ENCODE measurements at places on chromosomes 16 and 17.

DNA sequence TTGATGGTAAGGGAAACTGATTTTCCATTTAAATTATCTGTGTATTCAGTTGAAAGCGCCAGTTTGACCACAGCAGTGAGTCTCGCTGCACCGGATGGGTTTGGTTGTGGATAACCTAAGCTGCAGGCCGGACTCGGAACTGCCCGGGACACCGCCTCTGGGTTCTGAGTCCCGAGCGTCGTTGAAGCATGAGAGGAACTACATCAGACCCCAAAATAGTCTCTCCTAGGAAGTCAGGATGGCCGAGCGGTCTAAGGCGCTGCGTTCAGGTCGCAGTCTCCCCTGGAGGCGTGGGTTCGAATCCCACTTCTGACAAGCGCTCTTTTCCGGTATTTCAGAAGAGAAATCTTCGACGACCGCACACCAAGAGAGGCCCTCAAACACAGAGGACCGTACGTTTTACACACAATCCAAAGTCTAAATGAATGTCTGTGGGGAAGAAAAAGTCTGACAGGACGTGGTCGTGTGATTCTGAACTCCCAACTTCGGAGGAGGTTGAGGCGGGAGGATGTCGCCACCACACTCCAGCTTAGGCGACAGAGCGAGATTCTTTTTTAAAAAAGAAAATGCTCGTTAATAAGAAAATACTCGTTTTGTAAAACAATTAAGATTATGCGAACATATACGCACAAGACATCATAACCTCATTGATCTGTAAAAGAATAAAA, 15.4 kb upstream of the PLLP start:
- DNase-seq = peak; percentile 94
- no peaks in the 10 kb centered on the region for H3K36me3 ChIP-seq
- peaks cover 2% of the 10 kb centered on the region for H3K27me3 ChIP-seq
- H3K27ac ChIP-seq = no peak overlapping the region

- peaks cover 45% of the 10 kb centered on the region for H3K4me1 ChIP-seq
- no peaks in the 10 kb centered on the region for H3K27me3 ChIP-seq
- H3K4me3 ChIP-seq = no peak overlapping the region
- no peak overlapping the region for H3K27ac ChIP-seq
- no peak for DNase-seq
- H3K36me3 ChIP-seq = peaks cover 17% of the 10 kb centered on the region
Measured at GRCh38 chr16:31452631-31453106, 6.6 kb upstream of the ARMC5 start.

- no peak for DNase-seq
- H3K27ac ChIP-seq = no peak overlapping the region
- H3K36me3 ChIP-seq = no peaks in the 10 kb centered on the region
- H3K27me3 ChIP-seq = no peaks in the 10 kb centered on the region
- H3K4me1 ChIP-seq = no peaks in the 10 kb centered on the region
- H3K4me3 ChIP-seq = no peak overlapping the region
Measured at GRCh38 chr16:72189865-72190371, 18.0 kb upstream of the PMFBP1 start.

- no peak overlapping the region for H3K27ac ChIP-seq
- no peaks in the 10 kb centered on the region for H3K4me1 ChIP-seq
- no peaks in the 10 kb centered on the region for H3K36me3 ChIP-seq
- H3K4me3 ChIP-seq = no peak overlapping the region
- no peaks in the 10 kb centered on the region for H3K27me3 ChIP-seq
Measured at GRCh38 chr16:59899940-59900339, 1165.8 kb upstream of the GOT2 start.

- H3K36me3 ChIP-seq = no peaks in the 10 kb centered on the region
- no peaks in the 10 kb centered on the region for H3K27me3 ChIP-seq
- no peak for DNase-seq
- H3K4me3 ChIP-seq = no peak overlapping the region
- H3K27ac ChIP-seq = no peak overlapping the region
Measured at GRCh38 chr16:67976205-67976604, 4.1 kb downstream of the DPEP3 start.

GRCh38 chr17:16975744-16976625, 4.1 kb upstream of the TNFRSF13B start:
- no peaks in the 10 kb centered on the region for H3K27me3 ChIP-seq
- DNase-seq = no peak
- H3K27ac ChIP-seq = no peak overlapping the region
- H3K4me1 ChIP-seq = peaks cover 8% of the 10 kb centered on the region
- no peak overlapping the region for H3K4me3 ChIP-seq

- H3K27ac ChIP-seq = no peak overlapping the region
- H3K27me3 ChIP-seq = no peaks in the 10 kb centered on the region
Measured at GRCh38 chr16:49129935-49130334, 151.7 kb downstream of the CBLN1 start.
